ENCODE measurements at places on chromosomes 13 and 19. TPM values are rescaled to one million over a fixed set of nuclear protein-coding genes. Genes with fewer than 3 reads are reported as not detected.

GRCh38 chr13:76762721-76763120 lies 123.5 kb downstream of the KCTD12 start:
- DNase-seq: peak; percentile 81
- no peak overlapping the region for H3K4me3 ChIP-seq
- no peaks in the 10 kb centered on the region for H3K27me3 ChIP-seq
- no peaks in the 10 kb centered on the region for H3K36me3 ChIP-seq

The PSPN gene
- 1.2 TPM for total RNA-seq

DNA sequence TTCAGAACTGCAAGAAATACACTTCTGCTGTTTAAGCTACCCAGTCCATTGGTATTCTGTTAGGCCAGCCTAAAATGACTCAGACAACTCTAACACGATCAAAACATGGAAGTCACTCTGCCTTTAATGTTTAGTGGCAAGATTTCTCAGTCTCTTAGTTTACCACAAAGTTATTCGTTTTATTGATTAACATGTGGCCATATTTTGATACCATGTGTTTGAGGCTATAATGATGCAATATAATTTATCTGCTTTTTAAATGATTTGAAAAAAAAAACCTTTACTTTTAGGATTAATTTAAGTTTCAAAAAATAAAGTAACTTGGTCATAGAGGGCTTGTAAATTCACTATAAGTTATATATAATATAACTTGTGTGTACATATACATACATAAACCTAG lies 223.4 kb downstream of the SPRY2 start:
- no peak overlapping the region for H3K4me3 ChIP-seq
- no peaks in the 10 kb centered on the region for H3K27me3 ChIP-seq

DNA sequence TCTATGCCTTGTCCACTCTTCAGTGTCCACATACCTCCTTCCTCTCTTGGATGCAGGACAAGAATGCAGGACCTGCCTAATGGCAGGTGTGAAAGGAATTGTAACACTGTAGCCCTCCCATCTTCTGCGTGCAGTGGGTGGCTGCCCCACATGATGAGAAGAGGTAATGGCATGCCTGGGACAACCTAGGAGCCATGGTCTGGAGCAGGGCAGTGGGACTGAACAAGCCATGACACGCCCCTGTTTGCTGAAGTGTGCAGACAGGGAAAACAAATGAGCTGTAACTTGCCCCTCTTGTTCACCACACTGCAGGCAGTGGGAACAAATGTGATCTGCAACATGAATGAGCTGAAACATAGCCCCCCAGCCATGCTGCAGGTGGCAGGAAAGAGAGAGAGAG lies 192.2 kb downstream of the PCDH17 start:
- H3K27me3 ChIP-seq: no peaks in the 10 kb centered on the region
- H3K27ac ChIP-seq: no peak overlapping the region
- H3K4me3 ChIP-seq: no peak overlapping the region
- H3K4me1 ChIP-seq: no peaks in the 10 kb centered on the region
- DNase-seq: no peak

Data from endothelial cell of umbilical vein (primary cell).